ENCODE measurements at places on chromosomes 7 and 10. TPM values are rescaled to one million over a fixed set of nuclear protein-coding genes. Genes with fewer than 3 reads are reported as not detected.

DNA sequence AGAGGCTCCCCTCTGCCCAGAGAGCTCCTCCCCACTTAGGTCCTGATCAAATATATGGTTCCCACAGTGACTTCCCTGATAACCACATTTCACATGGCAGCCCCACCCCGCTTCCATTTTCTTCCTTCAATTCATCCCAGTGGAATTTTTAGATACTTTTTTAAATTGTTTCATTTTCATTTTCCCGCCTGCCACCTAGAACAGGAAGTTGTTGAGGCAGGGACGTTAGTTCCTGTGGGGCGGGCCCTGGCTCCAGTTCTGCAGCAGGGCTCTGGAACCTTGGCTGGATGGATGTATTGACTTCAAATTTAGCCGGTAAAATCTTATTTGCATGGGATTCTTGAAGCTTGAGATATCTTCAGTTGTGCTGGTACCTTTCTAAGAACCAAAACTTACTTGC lies 226.6 kb downstream of the PAXIP1 start:
- no peak for DNase-seq

- DNase-seq: no peak
These were observed 1.5 kb upstream of the SKIDA1 start for GRCh38 chr10:21526860-21527597.

GRCh38 chr7:98418271-98418635 lies 17.4 kb upstream of the BAIAP2L1 start:
- no peak for DNase-seq

DNA sequence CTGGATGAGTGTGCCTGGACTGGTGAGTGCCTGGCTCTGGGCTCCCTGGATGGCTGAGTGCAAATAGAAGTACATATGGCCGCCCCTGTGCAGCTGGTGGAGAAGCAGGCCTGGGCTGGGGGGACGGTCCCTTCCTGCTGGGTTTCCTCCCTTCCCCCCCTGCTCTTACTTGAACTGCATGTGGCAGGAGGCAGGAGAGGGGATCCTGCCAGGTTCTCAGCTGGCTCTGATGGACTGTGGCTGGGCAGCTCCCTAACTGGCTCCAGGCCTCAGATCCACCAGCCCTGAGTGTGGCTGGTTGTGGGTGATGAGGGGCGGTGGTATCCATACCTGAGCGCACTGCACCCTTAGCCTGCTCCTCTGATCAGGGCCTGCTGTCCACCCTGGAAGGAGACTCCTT lies 26.9 kb downstream of the ADCY1 start:
- no peak for DNase-seq

- no peak for DNase-seq
These were observed 17.4 kb downstream of the SLC13A4 start for GRCh38 chr7:135710417-135711138.

GRCh38 chr7:4612237-4612636 lies 69.9 kb upstream of the FOXK1 start:
- DNase-seq: no peak

DNA sequence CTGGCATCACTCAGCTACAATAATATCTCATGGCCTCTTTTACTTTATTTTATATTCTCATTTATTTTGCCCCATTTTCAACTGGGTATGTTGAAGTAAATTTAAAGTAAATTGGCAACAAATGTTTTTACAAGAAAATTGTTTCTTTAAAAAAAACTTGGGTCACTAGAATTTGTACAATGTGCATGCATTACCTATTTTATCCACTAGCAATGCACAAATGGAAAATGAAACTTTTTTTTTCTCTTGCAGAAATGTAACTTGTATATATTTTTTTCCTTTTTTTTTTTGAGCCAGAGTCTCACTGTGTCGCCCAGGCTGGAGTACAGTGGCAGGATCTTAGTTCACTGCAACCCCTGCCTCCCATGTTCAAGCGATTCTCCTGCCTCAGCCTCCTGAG lies 10.3 kb upstream of the H2AZ2 start:
- no peak for DNase-seq

GRCh38 chr7:140231771-140232491 lies 55.1 kb upstream of the KDM7A start:
- DNase-seq: no peak

DNA sequence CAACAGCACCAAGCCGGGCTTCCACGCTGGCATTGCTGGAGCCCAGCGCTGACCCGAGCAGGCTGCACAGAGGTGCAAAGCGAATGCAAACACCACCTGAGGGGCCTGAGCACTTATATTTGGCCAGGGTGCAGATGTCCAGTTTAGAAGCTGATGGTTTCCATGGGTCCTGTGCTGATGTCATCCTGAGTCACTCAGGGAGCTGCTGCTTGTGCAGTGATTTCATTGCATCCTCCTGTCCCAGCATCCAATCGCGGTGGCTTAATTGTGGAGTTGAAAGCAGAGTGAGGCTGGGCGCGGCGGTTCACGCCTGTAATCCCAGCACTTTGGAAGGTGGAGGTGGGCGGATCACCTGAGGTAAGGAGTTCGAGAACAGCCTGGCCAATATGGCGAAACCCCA lies 410.2 kb upstream of the KLF6 start:
- DNase-seq: no peak

GRCh38 chr10:119976421-119976820 lies 83.9 kb downstream of the SEC23IP start:
- DNase-seq: no peak

ADAM12 gene
- 0.27 TPM for total RNA-seq

DNA sequence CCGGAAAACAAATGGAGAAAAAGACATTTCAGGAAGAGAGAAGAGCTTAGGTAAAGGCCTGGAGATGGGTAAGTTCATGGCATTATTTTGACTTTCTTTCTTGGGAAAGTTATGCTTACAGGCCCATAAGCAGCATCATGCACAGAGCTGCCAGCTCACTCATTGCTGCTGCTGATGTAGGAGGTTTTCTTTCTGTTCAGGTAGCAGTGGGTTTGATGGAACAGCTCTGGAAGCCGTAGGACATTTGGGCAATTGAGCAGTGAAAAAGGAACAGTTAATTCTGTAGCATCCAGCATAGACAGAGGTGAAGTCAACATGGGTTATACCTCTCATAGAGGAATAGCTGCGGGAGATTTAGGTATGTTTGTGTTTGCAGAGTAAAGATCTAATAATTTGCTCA lies 3.3 kb downstream of the CHN2 start:
- DNase-seq: no peak

PIP gene
- total RNA-seq: 1.1 TPM

MRLN gene
- not detected for total RNA-seq

- DNase-seq: no peak
These were observed 12.0 kb downstream of the FXYD4 start for GRCh38 chr10:43383204-43383971.

DNA sequence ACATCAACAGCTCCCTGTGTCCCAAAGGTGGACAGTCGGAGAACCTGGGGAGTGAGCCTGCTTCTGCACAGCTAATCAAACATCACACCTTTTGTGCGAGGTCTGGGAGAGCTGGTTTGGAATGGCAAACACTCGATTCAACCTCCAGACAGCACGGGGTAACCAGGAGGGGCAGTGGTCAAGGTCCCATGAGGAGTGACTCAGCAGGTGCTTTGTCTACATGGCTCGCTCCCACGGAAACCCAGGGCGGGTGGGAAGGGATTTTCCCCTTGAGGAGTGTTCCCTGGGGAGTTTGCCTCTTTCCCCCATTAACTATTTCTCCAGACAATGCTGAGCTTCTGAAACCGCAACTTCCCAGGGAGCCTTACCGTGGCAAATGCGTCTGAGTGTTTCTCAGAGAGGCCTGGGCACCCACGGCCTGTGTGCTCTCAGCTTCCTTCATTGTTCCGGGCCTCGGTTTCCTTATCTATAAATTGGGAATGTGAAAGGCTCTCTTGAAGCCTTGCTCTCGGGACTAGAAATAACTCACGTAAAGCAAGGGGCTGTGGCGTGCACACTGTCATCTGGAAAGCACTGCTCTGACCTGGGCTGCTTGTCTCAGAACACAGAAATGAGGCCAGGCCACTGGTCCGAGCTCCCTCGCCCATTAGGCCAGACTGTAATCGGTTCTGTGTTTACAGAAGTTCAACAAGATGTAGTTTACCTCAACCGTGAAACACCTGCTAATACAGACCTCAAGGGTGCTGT lies 14.0 kb upstream of the GTPBP4 start:
- no peak for DNase-seq

- no peak for DNase-seq
These were observed 234.3 kb upstream of the MBL2 start for GRCh38 chr10:53006663-53007526.

GRCh38 chr10:11993834-11994468 lies 48.7 kb downstream of the UPF2 start:
- DNase-seq: no peak

DNA sequence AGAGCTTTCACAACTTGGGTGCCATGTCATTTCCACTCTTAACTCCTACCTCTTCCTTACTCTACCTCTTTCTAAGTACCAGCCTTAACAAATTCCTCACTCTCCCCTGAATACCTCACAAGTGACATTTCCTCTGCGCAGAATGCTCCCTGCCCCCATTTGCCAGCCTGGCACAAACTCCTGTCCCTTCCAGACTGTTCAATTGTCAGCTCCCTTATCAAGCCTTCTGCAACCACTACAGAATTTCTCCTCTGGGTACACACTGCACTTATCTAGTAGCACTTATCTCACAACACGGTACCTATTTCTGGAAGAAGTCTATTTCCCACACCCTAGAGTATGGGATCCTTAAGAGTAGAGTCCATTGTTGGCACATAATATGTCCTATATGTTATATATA lies 39.1 kb upstream of the ANAPC16 start:
- DNase-seq: no peak

DNA sequence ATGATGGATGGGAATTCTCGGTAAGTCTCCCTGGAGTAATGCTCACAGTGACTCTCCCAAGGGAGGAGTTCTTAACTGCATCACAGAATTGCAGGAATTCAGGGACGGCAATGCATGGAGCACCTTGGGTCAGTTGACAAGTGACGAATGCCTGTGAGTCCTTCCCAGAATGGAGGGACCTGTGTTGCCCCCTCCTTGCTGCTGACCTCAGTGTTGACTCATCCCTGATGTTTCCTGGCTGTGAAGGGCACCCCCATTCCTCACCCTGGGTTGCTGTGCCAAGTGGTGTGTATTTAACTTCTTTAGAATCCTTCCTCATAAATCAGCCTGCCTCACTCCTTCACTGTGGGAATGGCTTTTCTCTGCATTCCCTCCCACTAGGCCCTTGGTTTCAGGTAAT lies 98.9 kb downstream of the LRMDA start:
- DNase-seq: peak; percentile 36

GRCh38 chr10:60521974-60522405 lies 132.3 kb upstream of the ANK3 start:
- no peak for DNase-seq

TRIM50 gene
- total RNA-seq: 1.5 TPM

DNA sequence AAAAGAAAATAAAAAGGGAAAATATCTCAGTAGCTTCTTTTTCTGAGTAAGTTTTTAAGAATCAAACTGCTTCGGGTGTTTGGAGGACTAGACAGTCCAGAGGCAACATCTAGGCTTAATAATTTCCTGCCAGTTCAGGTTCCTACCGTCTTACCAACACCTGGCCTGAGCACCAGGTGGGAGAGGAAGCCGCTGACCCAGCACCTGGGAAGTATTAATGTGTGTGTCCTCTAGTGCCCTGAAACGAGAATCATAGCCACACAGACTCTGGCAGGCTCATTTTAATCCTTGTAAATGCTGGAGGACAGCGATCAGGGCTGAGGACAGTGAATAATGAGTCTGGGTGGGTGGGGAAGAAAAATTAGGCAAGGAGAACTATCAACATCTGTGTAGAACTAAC lies 137.4 kb downstream of the ZNF438 start:
- DNase-seq: no peak

DNA sequence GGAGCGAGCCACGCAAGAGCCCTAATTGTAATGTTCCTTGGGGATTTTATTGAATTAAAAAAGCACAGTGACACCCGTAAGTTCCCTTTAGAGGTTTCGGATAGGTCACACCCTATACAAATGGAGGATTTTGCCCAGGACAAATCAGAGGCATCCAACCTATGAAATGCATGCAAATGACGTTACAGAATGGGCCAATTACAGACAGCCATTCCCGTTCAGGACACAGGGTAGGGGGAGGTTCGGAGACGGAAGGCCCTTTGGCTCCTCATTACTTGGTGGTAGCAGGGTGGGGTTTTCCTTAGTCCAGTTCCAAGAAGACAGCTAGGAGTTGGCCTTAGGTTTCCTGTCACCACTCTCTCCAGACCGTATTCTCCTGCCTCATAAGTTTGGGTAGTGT lies 754.1 kb downstream of the IPMK start:
- DNase-seq: no peak

DNA sequence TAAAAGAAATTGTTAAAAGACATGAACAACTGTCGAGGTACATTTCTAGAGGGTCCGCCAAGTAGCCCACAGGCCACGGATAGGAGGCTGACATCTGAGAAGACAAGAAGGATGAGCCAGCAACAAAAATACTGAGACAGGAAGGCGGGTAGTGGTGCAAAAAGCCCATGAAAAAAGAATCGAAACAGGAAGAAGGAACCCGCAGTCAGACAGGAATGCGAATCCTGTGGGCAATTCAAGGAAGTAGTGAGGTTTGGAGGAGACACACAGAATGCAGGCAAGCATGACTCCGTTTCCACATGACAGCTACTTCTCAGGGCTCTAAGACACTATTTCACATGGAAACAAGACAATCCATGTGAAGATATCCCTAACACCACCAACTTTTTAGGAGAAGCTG lies 125.2 kb downstream of the DOCK4 start:
- no peak for DNase-seq

- no peak for DNase-seq
These were observed 81.4 kb downstream of the WDR37 start for GRCh38 chr10:1137499-1138163.

OR2A12 gene
- total RNA-seq: not detected

- no peak for DNase-seq
These were observed 133.4 kb upstream of the PTN start for GRCh38 chr7:137476937-137477336.
